Aorta (tissue), 5 donors: ENCODE measurements at places on chromosomes 12 and 14. TPM values are rescaled to one million over a fixed set of nuclear protein-coding genes. Genes with fewer than 3 reads are reported as not detected.

Gene SLC22A17
- total RNA-seq: 25.8 TPM

DNA sequence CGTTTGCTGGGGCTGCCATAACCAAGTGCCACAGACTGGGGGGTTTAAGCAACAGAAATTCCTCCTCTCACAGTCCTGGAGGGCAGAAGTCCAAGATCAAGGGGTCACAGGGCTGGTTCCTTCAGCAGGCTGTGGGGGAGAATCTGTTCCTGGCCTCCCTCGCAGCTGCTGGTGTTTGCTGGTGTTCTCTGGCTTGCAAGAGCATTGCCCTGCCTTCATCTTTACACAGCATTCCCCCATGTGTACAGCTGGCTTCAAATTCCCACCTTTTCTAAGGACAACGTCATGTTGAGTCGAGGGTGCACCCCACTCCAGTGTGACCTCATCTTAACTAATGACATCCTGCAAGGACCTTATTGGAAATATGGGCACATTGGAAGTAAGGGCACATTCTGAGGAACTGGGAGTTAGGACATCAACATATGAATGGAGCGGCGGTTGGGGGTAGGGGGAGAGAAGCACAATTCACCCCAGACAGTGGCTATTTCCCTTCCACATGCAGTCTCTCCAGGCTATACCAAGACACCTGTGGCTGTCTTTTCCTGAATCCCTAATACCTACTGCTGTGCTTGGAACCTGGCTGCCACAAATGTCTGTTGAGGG lies 123.6 kb downstream of the FOXN3 start:
- no peak for DNase-seq

- DNase-seq: no peak
Observed at GRCh38 chr14:24317141-24317928, 6.0 kb downstream of the LTB4R start.

Gene ADGRD1
- total RNA-seq: 59.2 TPM

DNA sequence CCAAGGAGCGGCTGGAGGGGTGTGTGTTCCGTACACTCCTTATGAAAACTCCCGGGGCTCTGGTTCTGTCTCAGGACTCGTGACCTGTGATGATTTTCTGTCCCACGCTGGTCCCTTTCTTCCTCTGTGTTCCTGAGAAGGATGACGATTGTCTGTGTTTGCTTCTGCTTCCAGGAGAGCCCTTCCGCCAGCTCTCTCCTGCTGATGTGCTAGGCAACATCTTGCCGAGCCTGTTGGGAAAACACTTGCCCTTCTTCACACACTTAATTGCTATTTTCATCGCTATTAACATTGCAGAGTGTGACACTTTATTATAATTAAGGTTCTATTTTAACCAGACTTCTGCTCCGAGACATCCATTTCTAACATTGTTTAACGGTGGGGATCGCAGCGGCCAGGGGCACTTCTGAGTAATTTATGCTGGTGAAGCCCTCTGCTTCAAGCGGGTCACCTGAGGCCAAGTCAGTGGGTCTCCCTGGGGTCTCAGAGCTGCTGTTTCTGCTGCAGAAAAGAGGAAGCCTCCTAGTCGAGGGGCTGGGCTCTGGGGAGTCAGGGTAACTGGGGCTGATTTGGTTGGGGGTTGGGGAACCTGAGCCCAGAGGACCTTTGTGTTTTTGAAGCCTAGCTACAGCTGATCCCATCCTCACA lies 88.6 kb downstream of the PRMT8 start:
- no peak for DNase-seq

GRCh38 chr12:105025890-105026289 lies 39.8 kb downstream of the NOPCHAP1 start:
- no peak for DNase-seq

Gene TAS2R13
- total RNA-seq: 5.6 TPM
